Right hindlimb (tissue), 1 donor: ENCODE measurements at places on chromosomes 5 and 9.

- no peak for DNase-seq
Observed at GRCh38 chr5:69134126-69134525, 32.8 kb upstream of the CCNB1 start.

- DNase-seq, result no peak
Observed at GRCh38 chr5:75322066-75322465, 15.0 kb upstream of the HMGCR start.

DNA sequence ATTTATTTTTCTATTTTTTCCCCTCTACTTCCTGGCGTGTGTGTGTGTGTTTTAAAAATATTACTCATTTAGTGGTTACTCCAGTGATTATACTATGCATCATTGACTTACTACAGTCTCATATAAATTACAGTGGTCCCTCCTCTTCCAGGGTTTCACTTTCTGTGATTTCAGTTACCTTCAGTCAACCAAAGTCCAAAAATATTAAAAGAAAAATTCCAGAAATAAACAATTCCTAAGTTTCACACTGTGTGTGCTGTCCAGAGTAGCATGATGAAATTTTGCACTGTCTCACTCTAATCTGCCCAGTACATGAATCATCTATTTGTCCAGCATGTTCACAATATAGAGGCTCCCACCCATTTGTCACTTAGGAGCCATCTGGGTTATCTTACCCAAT lies 47.4 kb upstream of the CCDC112 start:
- no peak for DNase-seq

- DNase-seq, result no peak
Observed at GRCh38 chr5:80804332-80804731, 149.5 kb upstream of the DHFR start.

DNA sequence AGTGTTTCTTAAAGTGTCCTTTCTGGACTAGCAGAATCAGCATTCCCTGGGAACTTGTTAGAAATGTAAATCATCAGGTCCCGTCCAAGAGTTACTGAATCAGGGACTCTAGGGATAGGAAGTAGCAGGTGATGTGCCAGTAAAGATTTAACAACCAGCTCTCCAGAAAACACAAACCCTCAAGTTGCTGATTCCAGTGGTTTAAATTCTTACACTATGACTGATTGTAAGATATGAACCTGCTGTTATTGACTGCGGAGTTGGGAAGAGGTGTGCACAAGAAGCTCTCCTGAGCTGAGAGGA lies 39.1 kb upstream of the BASP1 start:
- no peak for DNase-seq

GRCh38 chr9:106376689-106377088 lies 486.3 kb upstream of the ZNF462 start:
- no peak for DNase-seq

DNA sequence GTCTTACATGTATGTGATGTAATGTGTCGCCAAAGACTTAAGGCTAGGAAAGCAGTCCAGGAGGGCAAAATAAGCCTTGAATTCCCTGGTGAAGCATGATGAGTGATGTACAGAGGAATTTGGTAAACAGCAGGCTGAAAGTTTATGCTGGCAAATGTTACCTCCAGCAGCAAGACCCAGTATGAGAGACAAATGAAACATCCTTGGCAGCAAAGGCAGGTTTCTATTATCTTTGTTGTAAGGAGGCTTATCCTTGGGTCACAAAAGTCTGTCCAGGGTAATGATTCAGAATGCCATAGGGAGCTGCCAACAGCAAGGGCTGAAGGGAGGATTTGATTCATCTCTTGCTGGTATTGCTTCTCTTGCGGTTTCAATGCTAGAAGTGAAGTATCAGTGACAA lies 75.9 kb upstream of the HTR4 start:
- no peak for DNase-seq

DNA sequence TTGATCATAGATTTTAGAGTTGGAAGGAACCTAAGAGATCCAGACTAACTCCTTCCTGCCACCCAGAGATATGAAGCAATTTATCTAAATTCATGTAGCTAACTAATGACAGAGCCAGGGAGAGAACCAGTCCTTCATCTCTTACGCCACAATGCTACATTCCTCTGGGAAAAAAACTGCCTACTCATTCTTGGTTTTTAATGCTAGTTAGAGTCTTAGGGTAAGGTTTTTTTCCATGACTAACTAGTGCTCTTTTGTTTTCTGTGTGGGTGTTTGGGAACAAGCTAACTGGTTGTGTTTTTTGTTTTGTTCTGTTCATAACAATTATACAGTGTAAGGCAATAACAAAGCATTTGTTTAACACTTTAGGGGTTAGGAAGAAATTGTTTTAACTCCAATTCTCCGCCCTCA lies 52.4 kb downstream of the SLC44A1 start:
- DNase-seq, result no peak

DNA sequence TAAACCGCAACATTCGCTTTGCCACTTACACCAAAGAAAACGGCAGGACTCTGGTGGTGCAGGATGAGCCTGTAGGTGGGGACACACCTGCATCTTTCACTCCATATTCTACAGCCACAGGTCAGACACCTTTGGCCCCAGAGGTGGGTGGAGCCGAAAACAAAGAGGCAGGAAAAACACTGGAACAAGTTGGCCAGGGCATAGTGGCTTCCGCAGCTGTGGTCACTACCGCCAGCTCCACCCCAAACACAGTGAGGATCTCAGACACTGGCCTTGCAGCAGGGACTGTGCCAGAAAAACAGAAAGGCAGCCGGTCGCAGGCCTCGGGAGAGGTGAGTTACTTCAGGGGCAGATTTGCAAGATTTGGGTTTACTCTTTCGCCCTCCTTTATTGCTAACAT lies 33.8 kb downstream of the KDM3B start:
- no peak for DNase-seq

DNA sequence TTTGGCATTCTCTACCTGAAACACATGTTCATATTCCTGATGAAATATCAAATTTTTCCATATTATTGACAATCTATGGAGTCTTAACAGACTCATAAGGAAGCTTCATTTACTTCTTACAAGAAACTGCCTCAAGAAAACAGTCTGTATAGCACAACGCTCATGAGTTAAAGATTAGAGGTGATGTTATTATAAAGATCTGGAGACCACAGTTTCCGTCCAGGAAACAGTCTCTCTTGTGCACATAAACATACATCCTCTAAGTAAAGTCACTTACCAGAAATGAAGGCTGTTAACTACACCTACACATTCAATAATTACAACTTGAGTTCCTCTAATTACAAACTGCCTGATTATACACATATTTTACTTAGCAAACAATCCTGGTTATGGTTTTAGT lies 86.9 kb downstream of the RAPGEF6 start:
- no peak for DNase-seq

- no peak for DNase-seq
Observed at GRCh38 chr5:32760091-32760509, 49.0 kb downstream of the NPR3 start.

- DNase-seq, result no peak
Observed at GRCh38 chr5:91146230-91146629, 236.9 kb downstream of the ARRDC3 start.

- DNase-seq, result no peak
Observed at GRCh38 chr5:103472265-103472664, 90.3 kb downstream of the NUDT12 start.

DNA sequence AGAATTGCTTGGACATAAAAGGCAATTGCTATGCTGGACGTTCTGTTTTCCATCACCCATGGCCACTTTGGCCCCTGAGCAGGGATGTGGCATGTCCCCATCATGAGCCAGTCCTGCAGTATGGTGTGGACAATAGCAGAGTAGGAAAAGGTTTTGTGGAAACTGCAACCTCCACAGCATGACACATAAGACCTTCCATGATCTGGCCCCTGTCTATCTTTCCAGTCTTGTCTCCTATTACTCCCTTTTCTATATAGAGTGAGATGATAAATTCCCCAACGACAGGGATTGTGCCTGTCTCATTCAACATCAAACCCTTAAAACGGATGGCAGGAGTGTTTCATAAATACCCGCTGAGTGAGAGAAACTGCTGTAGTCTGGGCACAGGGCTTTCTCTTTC lies 174.7 kb upstream of the PTCH1 start:
- no peak for DNase-seq

- no peak for DNase-seq
Observed at GRCh38 chr5:24325306-24325832, 319.4 kb downstream of the CDH10 start.

- DNase-seq, result no peak
Observed at GRCh38 chr9:134883040-134883782, 2.6 kb downstream of the FCN2 start.

DNA sequence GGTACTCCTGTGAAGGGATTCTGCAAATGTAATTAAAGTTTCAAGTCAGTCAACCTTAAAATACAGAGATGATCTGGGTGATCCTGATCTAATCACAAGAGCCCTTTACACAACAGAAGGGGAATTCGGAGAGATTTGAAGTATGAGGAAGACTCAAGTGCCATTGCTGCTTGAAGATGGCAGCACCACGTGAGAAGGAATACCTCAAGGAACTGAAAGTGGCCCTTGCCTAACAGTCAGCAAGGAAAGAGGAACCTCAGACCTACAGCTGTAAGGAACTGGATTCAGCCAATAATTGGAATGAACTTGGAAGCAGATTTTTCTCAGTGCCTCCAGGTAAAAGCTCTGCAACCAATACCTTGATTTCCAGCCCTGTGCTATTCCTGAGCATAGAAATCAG lies 87.4 kb downstream of the THBS4 start:
- no peak for DNase-seq

GRCh38 chr5:134561871-134562296 lies 36.4 kb downstream of the JADE2 start:
- DNase-seq, result no peak

GRCh38 chr5:144108131-144108530 lies 62.3 kb downstream of the YIPF5 start:
- DNase-seq, result no peak

DNA sequence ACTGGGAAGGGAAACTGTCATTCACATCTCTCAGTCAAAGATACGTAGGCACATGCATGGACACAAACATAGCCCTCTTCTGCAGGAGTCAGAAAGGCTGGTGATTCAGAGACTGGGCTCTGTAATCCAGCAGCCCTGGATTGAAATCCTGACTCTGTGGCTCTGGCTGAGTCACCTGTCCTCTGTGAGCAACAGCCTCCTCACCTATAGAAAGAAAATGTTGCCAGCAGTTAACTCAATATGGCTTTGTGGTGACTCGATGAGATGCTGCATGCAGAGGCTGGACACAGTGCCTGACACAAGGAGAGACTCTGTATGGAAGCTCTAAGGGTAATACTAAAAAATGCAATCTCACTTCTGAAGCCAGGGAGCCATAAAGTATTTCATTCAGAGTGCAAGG lies 23.9 kb upstream of the CDKN2AIPNL start:
- DNase-seq, result no peak

DNA sequence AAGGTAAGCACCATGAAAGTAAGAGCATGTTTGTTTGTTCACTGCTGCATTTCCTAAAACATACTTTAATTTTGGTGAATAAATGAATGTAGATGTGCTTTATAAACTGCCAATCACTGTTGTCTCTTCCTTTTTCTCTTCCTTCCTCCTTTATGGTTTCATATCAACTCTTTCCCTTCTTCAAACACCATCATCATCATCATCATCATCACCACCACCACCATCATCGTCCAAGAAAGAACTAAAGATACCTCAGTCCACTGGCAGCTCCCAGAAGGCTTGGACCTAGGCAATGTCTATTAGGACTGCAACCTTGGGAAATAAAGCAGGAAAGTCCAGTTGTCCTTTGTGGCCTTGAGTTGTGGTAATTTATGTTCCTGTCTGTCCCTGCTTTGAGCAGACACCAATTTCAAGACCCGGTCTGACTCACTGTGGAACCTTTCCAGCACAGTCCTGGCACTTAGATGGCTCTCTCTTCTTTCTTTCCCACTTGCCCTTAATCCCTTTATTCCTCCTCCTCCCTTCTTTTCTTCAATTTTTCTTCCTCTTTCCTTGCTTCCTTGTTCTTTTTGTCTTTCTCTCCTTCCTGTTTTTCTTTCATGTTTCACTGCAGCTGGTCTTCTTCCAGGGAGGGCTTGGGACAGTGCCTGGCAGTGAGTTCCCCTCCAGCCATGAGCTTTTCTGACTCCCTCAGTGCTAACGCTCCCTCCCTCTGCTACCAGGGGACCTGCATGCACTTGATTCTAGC lies 99.3 kb downstream of the ANGPTL2 start:
- DNase-seq, result no peak

DNA sequence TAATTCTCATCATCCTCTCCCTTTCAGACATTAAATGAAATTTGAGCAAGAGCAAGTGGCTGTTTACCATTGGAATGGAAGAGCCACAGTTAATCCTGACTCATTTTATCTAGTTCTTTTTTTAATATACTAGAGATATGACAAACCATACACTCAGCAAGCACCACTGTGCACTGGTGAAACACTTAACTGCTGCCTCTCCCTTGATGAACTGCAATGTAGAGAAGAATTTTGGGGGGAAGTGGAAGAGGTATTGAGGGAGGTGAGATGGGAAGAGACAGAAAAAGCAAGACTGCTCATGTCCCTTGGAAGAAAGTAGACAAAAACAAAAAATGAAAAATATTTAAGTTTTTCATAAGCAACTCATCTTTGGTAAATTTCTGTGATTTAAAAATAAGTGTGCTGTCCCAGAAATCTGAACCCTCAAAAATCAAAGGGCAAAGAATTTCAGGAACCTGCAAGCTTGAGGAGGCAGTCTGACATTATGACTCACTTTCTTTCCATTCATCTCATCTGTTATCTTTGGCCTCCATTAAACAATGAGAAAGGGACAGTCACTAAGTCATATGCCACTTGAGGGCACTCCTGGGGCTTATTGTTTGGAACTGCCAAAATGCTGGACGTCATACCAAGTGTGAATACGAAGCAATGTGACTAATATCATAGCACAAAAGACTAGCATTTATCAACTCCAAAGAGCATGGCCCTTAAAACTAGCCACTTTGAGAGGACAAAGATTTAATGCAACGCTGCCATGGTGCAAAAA lies 566.8 kb upstream of the DMAC1 start:
- no peak for DNase-seq

DNA sequence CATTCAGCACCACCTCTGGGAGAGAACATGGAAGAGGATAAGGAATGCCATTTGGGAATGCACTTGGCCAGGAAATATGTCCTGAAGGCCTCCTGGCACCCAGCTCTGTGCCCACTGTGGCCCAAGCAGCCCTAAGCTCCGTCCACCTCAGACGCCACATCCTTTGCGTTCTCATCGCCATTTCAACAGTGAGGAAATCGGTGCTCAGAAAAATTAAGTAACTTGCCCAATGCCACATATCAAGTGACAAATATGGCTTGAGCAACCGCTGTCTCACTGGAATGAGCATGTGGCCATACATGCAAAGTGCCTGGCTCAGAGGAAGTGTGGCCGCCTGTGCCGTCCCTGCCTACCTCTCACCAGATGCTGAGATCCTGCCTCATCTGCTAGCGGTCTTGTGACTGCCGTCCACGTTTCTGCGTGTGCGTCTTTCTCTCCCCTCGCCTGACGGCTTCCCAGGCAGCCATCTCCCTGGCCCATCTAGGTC lies 984 bp upstream of the DOK3 start:
- no peak for DNase-seq

- DNase-seq, result no peak
Observed at GRCh38 chr5:65243161-65243560, 238.6 kb downstream of the ADAMTS6 start.
